HFFc6 (cell line): ENCODE measurements at places on chromosomes 1 and 21.
A peak's percentile ranks its signal among the peaks of the same experiment; 100 is the strongest.

DNA sequence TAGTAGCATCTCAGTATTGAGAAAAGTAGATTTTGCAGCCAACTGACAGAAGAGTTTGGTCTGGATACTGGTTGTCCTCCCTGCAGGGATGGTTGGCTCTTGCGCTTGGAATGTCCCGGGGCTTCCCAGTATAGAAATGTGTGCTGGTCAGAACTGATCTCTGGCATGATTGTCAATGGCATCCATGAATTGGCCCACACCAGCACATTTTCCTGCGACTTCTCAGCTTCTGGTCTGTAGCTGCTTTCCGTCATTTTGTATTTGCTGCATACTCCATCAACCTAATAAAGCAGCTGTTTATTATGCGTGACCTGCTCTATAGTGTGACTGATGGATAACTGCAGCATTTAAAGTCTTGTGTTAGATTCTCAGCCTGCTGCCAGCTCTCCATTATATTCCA is 203.7 kb downstream of the S1PR1 start:
- H3K4me1 ChIP-seq: no peaks in the 10 kb centered on the region
- no peak overlapping the region for H3K4me3 ChIP-seq
- DNase-seq: no peak
- no peaks in the 10 kb centered on the region for H3K36me3 ChIP-seq
- no peak overlapping the region for H3K27ac ChIP-seq

- no peak overlapping the region for H3K4me3 ChIP-seq
- H3K27me3 ChIP-seq: no peaks in the 10 kb centered on the region; the same call in 1 of the 2 replicates
- no peaks in the 10 kb centered on the region for H3K36me3 ChIP-seq
- H3K4me1 ChIP-seq: peaks cover 14% of the 10 kb centered on the region
- H3K27ac ChIP-seq: no peak overlapping the region
- DNase-seq: no peak
Observed at GRCh38 chr1:59232216-59232615, 64.7 kb upstream of the FGGY start.

DNA sequence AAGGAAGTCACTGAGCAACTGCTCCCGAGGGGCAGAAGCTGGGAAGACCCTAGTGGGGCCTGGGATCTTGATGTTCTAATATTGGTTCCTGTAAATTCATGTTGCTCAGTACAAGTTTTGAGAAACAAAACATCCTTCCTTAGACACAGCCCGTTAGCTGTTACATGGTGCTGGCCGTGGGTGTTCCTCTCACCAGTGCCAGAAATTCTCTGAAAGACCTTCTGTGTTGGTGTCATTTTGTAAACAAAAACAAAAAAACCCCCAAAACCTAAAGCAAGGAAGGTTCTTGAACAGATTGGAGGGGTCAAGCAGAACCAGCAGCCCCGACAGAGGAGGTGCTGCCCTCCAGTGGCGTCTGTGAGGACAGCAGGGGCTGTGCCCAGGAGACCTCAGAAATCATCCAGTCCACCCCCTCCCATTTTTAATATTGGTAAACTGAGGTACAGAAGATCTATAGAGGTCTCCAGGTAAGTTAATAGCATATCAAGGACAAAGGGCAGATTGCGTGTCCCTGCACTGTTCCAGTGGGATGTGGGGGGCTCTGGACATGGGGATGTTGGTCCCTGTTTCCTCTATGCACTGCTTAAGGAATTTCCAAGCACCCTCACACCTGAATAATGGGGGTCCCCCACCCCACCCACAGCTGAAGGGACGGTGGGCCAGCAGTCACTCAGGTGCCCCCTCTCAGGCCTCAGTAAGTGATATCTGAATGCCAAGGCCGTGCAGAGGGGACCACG is 38.2 kb downstream of the SLC2A7 start:
- H3K4me3 ChIP-seq: no peak overlapping the region
- no peaks in the 10 kb centered on the region for H3K36me3 ChIP-seq

DNA sequence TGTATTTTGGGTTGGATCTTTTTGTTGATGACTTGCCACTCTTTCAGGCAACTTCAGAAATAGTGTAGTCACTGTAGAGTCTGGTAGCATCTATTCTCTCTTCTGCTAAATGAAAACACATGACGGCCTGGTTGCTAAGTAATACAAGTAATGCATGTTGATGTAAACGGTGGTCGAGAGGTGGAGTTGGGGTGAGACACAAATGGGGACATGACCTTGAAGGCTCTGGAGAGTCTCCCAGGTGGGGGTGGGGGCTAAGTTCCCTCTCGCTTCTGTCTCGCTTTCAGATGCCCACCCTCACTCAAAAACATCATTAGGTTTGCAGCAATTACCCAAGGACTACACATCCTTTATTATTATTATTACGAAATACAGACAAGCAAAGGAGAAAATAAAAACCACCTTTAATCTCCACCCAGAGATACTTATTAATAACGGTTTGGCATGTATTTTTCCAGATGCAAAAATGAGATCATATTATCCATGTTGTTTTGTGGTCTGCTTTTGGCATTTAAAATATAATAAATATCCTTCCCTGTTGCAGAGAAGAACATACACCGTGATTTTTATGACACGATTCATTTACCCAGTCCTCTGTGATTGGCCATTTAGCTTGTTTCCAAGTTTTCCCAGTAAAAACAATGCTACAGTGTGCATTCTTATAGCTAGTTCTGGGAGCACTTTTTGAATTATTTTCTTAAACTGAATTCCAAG is 138.1 kb downstream of the MIS18A start:
- no peak overlapping the region for H3K4me3 ChIP-seq
- no peak for DNase-seq
- H3K4me1 ChIP-seq: no peaks in the 10 kb centered on the region

DNA sequence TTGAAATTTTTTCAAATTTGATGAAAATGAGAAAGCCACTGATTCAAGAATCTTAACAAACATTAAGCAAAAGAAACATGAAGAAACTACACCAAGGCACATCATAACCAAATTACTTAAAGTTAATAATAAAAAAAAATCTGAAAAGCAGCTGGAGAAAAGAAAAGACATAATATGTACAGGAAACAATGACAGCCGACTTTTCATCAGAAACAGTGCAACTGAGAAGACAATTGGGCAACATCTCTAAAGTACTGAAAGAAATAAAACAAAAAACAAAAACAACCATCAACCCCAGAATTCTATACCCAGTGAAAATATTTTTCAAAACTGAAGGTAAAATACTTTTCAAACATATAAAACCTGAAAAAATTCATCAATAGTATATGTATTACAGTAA is 73.8 kb upstream of the DMRTA2 start:
- no peaks in the 10 kb centered on the region; the same call in 1 of the 2 replicates for H3K27me3 ChIP-seq
- no peak for DNase-seq
- H3K36me3 ChIP-seq: peaks cover 29% of the 10 kb centered on the region
- no peak overlapping the region for H3K27ac ChIP-seq

GRCh38 chr1:62397301-62397700 is 39.5 kb upstream of the USP1 start:
- DNase-seq: no peak
- H3K27ac ChIP-seq: no peak overlapping the region
- H3K4me3 ChIP-seq: no peak overlapping the region
- no peaks in the 10 kb centered on the region for H3K36me3 ChIP-seq

- DNase-seq: no peak
- peaks cover 12% of the 10 kb centered on the region for H3K27me3 ChIP-seq
- H3K4me1 ChIP-seq: no peaks in the 10 kb centered on the region
- no peak overlapping the region for H3K4me3 ChIP-seq
Observed at GRCh38 chr21:36512971-36513370, 33.0 kb upstream of the CLDN14 start.

- H3K4me1 ChIP-seq: peaks cover 34% of the 10 kb centered on the region
- H3K4me3 ChIP-seq: no peak overlapping the region
- H3K36me3 ChIP-seq: 0 out of 2 replicates have a peak, but pooled peaks cover 9% of the 10 kb centered on the region
- DNase-seq: no peak
Observed at GRCh38 chr1:170166518-170167180, 20.9 kb downstream of the NTMT2 start.

GRCh38 chr1:54887665-54888071 is 673 bp upstream of the DHCR24 start:
- H3K27ac ChIP-seq: peak overlapping the region; percentile 5; the same call in 1 of the 2 replicates
- peaks cover 52% of the 10 kb centered on the region for H3K4me1 ChIP-seq
- H3K4me3 ChIP-seq: peak overlapping the region; percentile 96
- H3K36me3 ChIP-seq: peaks cover 7% of the 10 kb centered on the region

- H3K4me1 ChIP-seq: peaks cover 54% of the 10 kb centered on the region
- H3K4me3 ChIP-seq: no peak overlapping the region
- no peaks in the 10 kb centered on the region; the same call in 1 of the 2 replicates for H3K27me3 ChIP-seq
- H3K27ac ChIP-seq: no peak overlapping the region
- no peaks in the 10 kb centered on the region; the same call in 1 of the 2 replicates for H3K36me3 ChIP-seq
Observed at GRCh38 chr1:55714230-55714629, 499.1 kb upstream of the USP24 start.

DNA sequence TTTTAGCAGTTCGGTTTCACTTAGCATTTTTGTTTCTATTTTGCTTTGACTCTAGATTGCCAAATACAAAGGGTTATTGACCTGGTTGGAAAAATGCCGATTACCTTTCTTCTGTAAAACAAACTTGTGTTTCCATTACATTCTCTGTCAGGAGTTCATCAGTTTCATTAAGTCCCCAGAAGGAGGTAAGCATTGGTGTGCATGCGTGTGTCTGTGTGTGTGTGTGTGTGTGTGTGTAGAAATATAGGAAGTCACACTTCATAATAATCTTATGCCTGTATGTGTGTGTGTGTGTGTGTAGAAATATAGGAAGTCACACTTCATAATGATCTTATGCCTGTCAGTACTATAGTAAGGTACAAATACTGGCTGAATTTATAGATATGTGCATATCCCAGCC is 10.0 kb downstream of the RGSL1 start:
- H3K27me3 ChIP-seq: peaks cover 11% of the 10 kb centered on the region; the same call in 1 of the 2 replicates
- H3K4me3 ChIP-seq: no peak overlapping the region
- H3K4me1 ChIP-seq: no peaks in the 10 kb centered on the region
- no peaks in the 10 kb centered on the region for H3K36me3 ChIP-seq
- no peak for DNase-seq

DNA sequence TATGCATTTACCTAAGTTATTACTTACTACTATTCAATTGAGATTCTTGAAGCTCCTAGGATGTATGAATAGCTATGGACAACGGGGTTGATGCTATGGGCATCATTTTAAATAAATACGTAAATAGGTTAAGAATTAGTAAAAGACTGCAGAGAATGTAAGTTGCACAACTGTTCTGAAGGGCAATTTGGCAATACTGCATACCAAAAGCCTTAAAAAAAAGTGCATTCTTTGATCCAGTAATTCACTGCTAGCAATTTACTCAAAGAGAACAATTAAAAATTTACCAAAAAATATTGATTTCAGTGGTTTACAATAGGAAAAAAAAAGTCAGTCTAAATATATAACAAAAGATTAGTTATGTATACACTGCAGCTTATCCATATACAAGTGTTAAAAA is 3.5 kb downstream of the ARPC5 start:
- DNase-seq: peak; percentile 41
- H3K4me1 ChIP-seq: peaks cover 54% of the 10 kb centered on the region
- peak overlapping the region; percentile 100 for H3K4me3 ChIP-seq
- H3K27me3 ChIP-seq: peaks cover 7% of the 10 kb centered on the region
- H3K27ac ChIP-seq: peak overlapping the region; percentile 47

DNA sequence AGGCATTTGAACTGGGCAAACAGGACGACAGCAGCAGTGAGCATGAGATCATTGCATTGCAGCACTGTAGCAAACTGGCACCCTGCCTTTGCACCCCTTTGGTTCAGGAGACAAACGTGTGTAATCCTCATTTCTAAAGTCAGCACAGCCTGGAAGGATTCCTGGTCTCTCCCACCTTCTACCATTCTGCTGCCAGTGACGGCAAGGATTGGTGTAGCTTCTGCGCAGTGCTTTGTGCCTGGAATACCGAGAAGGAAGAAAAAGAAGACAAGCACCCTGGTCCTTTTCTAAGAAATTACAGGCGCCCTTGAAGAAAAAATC is 805.3 kb downstream of the USP25 start:
- H3K27ac ChIP-seq: peak overlapping the region; percentile 96
- peak; percentile 87 for DNase-seq
- H3K27me3 ChIP-seq: no peaks in the 10 kb centered on the region
- no peaks in the 10 kb centered on the region for H3K36me3 ChIP-seq
- H3K4me3 ChIP-seq: peak overlapping the region; percentile 95

GRCh38 chr1:183353597-183353996 is 64.6 kb downstream of the NMNAT2 start:
- no peak overlapping the region for H3K27ac ChIP-seq
- H3K36me3 ChIP-seq: no peaks in the 10 kb centered on the region
- peaks cover 46% of the 10 kb centered on the region for H3K27me3 ChIP-seq
- H3K4me1 ChIP-seq: peaks cover 7% of the 10 kb centered on the region; the same call in 1 of the 2 replicates

- H3K4me3 ChIP-seq: no peak overlapping the region
- DNase-seq: peak; percentile 52
- H3K36me3 ChIP-seq: no peaks in the 10 kb centered on the region
Observed at GRCh38 chr1:186967656-186968394, 139.1 kb downstream of the PLA2G4A start.

DNA sequence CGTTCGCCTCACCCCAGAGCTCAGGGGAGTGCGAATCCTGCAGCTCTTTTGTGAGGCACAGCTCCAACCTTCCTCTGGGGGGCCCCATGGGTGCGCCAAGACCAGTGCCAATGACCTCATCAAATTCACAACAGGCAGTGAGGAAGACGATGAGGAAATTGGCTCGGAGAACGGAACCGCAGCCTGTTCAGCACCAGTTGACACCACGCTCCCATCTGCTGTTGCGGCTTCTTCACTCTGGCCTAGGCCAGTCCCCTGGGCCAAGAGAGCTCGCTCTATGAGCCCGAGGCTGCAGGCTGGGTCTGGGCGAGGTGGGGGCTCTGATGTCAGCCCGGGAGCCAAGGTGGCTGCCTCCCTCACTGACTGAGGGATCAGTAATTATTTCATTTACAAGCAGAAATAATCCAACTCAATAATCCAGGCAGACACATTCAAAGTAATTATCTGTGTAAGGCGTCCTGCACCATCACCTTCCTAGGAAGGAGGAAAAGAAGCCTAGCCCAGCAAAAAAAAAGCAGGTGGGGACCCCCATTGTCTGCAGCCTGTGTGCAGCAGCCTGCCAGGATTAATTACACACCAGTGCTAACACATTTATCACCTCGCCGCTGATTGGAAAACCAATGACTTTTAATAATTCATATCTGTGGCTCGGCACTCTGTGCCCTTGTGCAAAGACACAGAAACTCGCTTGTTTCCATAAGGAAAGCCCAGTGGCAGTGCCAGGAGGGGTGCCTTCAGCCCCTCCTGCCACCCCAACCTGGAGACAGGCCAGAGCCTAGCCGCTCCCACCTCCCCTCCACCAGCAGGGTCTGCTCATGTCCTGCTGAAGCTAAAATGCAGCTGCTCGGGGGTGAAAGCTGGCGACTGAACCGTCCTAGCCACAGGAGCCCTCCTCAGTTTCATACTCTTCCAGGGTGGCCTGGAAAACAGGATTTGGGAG is 1.9 kb downstream of the PLEKHA6 start:
- no peaks in the 10 kb centered on the region; the same call in 1 of the 2 replicates for H3K27me3 ChIP-seq
- no peak overlapping the region for H3K27ac ChIP-seq
- H3K4me1 ChIP-seq: peaks cover 23% of the 10 kb centered on the region
- no peak for DNase-seq
